ENCODE measurements at places on chromosomes 6 and 20.

GRCh38 chr6:27296106-27296783 is 15.8 kb downstream of the POM121L2 start:
- no peak for DNase-seq

DNA sequence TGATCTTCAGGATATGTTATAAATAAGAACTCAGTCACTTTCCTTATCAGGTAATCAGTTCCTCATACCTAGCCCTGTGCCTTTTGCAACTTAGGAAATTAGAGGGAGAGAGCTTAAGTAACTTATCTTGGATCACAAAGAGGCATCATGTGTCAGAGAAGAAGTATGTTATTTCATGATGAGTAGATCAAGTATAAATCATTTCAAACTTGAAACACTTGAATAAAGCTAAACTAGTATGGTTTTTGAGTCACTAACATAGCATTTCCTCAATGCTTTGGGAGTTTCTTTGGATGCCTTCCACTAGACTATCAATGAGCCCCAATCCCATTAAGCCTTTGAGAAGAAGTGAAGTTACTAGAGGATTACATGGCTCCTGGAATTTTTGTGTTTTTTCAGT is 102.6 kb upstream of the TNFAIP3 start:
- no peak for DNase-seq

GRCh38 chr20:35757098-35757705 is 14.6 kb upstream of the PHF20 start:
- DNase-seq, result no peak

GRCh38 chr20:49674383-49675352 is 39.0 kb downstream of the B4GALT5 start:
- no peak for DNase-seq
